ENCODE measurements at places on chromosomes 7 and 10.

- no peak for DNase-seq
Measured at GRCh38 chr10:90738885-90739284, 119.0 kb downstream of the HTR7 start.

DNA sequence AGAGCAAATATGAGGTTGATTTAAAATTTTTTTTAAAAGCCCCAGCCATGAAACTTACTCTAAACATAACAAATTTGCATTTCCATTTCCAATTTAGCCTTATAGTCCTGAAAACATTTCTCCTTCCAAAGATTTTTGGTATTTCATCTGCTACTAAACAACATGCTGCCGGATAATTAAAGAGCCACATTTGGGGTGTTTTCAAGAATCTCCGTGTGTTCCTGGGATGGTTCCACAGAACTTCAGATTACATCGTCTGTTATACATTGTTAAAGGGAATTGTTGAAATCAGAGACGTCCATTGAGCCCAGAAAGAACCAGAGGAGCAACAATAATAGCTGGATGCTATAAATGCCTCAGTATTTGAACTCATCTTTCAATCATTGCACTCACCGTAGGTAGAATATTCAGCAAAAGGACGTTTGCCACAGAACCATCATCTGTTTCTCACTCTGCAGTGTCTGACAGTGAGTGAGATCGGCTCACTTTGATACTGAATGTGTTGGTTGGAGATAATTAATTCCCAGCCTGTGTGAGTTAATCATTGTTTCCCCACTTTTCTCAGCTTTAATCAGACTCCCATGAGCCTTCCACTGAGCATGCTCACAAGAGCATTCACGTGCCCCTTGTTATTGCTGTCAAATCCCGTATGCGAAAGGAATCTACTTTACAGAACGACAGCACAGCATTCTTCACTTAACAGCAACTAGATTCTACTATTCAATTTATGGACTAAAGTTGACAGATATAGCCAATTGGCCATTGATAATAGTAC lies 128.4 kb upstream of the PALS2 start:
- DNase-seq, result no peak

DNA sequence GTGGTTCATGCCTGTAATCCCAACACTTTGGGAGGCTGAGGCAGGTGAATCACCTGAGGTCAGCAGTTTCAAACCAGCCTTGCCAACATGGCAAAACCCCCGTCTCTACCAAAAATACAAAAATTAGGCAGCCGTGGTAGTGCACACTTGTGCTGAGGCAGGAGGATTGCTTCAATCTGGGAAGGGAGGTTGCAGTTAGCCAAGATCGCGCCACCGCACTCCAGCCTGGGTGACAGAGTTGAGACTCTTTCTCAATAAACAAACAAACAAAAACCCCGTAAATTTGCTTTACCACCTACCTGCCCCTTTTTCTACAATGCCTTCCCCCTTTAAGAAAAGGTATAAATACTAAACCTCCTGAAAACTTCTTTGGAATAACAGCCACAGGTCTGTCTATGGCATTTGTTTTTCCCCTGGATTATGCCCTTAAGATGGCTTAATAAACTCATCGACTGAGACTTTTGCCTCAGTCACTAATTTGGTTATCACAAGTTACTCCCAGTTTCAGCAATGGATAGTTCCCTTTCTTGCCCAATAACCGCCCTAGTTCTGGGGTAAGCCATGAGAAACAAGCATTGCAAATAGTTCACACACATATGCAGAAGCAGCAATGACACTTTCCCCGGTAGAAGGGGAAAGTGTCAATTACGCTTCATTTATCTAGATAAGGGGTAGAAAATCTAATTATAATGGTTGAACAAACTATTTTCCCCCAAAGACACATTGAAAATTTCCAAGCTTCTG lies 52.8 kb upstream of the SVIL start:
- no peak for DNase-seq

DNA sequence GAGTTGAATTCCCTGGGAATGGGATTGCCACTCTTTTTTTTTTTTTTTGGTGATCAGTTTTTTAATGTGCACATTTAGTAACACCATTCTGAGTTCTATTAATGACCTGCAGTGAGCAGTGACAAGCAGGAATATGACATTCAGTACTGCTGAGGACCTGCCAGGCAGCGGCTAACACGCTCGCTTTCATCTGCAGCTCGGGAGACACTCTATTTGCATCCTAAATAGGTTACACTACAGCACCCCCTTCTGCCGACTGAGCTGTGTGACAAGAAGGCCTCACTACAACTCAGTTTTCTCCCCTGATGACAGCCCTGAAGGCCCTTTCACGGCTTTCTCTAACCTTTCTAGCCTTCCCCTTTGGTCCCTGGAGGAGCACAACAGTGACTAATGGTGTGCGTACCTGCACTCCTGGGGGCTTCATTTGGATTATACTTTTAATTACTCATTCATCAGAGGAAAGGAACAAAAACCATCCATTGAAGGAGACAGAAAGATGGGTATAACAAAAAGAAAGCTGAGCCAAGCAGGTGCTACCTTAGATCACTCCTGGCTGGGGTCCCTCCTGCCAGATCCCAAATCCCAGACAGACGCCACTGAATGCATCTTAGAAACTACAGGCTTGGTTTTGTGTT lies 872.4 kb downstream of the LRMDA start:
- DNase-seq, result peak; percentile 1

- no peak for DNase-seq
Measured at GRCh38 chr7:135349746-135350145, 116.1 kb downstream of the STRA8 start.

DNA sequence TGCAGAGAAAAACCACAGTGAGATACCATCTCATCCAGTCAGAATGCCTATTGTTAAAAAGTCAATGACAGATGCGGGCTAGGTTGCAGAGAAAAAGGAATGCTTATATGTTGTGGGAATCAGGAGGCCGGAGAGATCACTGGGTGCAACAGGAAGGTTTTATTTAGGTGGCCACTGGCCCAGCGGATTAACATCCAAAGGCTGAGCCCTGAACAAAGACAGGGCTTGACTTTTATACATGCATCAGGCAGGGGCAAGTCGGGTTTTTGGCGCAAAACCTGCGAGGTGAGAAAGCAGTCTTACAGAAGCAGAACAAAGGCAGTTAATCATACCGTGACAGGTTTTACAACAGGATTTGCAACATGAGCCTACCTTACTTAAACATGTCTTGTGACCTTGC lies 620 bp downstream of the ZNF117 start:
- no peak for DNase-seq

GRCh38 chr7:43869867-43870240 lies 537 bp upstream of the MRPS24 start:
- DNase-seq, result no peak

GRCh38 chr10:114553436-114553835 lies 104.6 kb downstream of the ABLIM1 start:
- DNase-seq, result no peak

DNA sequence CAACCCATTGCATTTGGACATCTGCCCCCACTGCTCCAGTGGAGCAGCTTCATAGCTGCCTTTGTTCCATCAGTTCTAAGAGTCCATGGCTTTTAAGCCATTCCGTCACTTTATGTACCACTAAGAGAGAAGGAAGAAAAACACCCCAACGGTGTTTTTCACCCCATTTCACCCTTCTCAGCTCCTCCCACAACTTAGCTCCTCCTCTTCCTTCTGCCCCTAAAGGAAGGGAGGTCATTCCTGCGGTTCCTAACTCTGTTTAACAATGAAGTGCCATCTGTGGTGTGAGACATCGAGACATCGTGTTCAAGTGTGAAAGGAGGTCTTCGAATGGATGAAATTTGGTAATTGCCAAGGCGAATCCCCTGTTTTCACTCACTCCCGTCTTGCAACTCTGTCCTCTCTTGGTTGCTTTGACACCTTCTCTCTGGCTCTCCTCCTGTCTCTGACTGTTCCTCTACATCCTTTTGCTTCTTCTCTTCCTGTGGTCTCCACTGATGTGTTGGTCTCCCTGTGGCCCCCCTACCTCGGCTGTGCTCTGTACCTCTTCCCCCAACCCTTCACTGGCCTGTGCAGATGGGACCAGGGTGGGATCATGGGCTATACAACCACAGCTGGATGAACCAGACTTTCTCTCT lies 23.0 kb downstream of the SMKR1 start:
- no peak for DNase-seq

DNA sequence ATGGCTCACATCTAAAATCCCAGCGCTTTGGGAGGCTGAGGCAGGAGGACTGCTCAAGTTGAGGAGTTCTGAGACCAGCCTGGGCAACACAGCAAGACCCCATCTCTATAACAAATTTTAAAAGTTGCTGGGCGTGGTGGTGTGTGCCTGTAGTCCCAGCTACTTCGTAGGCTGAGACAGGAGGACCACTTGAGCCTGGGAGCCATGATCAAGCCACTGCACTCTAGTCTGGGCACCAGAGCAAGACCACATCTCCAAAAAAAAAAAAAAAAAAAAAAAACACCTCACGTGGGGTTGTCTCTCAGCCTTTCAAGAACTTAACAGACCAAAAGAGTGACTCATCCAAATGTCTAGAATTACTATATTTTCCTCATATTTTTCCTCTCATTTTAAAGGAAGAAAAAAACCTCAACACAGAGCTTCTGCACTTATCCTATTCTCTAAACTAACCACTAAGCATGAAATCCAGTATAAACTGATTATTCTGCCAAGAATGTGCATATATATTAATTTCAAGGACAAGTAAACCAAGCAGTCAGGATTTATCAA lies 46.3 kb downstream of the CUL2 start:
- DNase-seq, result no peak

GRCh38 chr10:88065383-88066049 lies 202.1 kb downstream of the PTEN start:
- no peak for DNase-seq

GRCh38 chr7:86431761-86432160 lies 211.9 kb upstream of the GRM3 start:
- DNase-seq, result no peak

GRCh38 chr7:118734541-118734940 lies 510.0 kb downstream of the ANKRD7 start:
- no peak for DNase-seq

DNA sequence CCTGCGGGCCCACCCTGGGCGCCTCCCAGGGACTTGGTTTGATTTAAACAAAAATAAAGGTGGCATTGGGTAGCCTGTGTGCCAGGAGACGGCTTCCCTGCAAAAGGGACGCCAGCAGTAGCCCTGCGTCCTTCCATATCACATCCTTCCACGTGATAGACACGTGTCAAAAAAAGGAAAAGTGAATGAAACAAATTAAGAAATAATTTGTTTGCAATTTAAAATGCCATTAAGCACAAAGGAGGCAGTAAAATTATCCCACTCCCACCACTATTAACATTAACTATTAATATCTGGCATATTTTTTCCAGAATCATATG lies 7.6 kb downstream of the TACR2 start:
- DNase-seq, result no peak

Data from stimulated activated CD4-positive, alpha-beta T cell treated with anti-CD3 and anti-CD28 coated beads, Interleukin-4, amount 100 ng/mL, for 4 hours (primary cell).